ENCODE measurements at places on chromosomes 1 and 21.

- no peak for DNase-seq
These were observed 96.2 kb downstream of the GALNT2 start for GRCh38 chr1:230163205-230163604.

GRCh38 chr1:19484798-19485361, 459 bp downstream of the CAPZB start:
- DNase-seq = no peak

DNA sequence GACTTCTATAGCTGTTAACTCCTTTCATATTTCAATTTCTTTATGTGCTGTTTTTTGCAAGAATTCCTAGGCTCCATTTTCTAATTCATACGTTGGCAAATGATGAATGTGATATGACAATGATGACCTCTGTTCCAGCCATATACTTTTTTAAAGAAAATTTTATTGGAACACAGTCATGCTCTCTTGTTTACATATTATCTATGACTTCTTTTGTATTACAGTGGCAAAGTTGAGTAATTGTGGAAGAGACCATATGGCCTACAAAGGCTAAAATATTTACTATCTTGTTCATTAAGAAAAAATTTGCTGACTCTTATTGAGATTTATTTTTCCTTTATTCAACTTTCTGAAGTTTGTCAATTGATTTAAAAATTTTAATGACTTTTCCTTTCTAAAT, 7.1 kb downstream of the IFI44L start:
- DNase-seq = no peak

- no peak for DNase-seq
These were observed 26.7 kb upstream of the KCNK1 start for GRCh38 chr1:233587196-233587595.

DNA sequence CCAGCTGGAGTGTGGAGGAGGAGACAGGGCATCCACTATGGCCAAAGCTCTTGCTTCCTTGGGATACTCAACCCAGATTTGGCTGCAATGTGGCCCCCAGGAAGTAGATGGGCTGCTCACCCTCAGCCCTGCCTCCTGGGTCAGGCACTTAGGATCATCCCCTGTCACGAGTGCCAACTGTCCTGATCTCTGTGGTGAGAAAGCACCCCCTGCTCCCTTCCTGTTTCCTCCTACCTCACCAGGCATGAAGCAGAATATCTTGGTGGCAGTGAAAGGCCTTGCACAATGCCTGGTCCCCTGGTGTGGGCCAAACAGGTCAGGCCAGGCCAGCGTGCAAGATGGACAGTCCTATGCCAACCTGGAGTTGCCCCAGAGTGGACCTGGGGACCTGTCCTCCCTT, 211.7 kb downstream of the GRIK3 start:
- no peak for DNase-seq

DNA sequence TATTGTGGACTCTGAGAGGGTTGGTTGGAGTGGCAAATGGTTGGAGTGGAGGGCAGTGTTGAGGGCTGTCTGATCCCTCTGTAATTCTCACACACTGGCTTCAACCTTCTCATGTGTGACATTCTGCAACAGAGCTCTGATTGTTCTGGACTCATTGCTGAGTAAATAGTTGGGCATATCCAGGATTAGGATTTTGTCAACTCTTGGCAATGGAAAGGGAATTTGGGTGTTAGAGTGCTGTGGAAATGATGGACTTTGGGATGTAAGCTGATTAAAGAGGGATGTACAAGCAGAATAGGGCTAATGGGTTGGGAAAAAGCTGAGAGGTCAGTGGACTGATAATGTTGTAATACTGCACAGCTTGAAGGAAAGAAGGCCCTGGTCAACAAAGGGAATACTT, 16.5 kb downstream of the TLCD4 start:
- DNase-seq = peak; percentile 87

GRCh38 chr21:27677546-27677945, 710.7 kb upstream of the ADAMTS5 start:
- no peak for DNase-seq

- no peak for DNase-seq
These were observed 136.1 kb upstream of the IRF2BP2 start for GRCh38 chr1:234745844-234746797.

DNA sequence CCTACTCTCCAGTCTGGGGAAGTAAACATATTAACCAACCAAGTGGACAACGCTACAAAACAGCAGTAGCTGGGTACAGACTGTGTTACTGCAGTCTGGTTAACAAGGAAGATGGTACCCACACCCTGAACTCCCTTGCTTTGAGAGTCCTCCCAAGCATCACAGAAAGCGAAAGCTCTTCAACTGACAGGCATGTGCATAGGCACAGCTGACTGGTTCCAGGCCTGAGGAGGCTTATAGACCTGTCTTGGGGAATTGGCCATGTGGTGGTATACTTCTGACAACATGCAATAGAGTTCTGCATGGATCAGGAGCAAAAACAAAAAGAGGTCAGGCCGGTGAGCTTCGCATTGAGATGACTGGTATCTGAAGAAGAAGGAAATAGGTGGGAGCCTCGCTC, 17.4 kb downstream of the LMX1A start:
- DNase-seq = no peak

DNA sequence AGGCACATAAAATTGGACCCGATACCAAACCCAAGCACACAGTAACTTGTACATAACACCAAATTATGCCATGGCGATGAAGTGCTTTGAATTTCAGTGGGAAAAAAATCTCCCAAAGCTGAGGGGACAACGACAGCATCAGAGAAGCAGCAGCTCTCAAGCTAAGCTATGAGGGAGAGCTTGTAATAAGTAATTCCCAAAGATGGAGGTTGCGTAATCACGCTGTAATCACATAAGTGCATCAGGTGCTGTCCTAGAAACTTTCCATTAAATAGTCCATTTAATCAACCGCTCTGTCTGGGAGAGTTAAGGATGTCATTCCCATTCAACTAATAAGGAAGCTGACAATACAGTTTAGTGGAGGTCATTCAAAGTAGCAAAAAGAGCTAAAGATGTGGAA, 37.6 kb upstream of the KRTAP19-8 start:
- DNase-seq = no peak

DNA sequence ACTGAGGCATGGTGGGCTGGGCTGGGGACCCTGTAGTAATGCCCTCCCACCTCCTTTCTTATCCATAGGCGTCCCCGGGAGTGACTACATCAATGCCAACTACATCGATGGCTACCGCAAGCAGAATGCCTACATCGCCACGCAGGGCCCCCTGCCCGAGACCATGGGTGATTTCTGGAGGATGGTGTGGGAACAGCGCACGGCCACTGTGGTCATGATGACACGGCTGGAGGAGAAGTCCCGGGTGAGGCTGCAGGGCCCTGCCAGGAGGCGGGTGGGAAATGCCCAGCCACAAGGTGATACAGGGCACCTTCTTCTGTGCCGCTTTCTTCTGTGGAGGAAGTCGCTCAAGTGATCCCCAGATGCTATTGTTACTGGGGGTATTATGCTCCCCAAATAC, 32.3 kb upstream of the KDM4A start:
- DNase-seq = no peak

DNA sequence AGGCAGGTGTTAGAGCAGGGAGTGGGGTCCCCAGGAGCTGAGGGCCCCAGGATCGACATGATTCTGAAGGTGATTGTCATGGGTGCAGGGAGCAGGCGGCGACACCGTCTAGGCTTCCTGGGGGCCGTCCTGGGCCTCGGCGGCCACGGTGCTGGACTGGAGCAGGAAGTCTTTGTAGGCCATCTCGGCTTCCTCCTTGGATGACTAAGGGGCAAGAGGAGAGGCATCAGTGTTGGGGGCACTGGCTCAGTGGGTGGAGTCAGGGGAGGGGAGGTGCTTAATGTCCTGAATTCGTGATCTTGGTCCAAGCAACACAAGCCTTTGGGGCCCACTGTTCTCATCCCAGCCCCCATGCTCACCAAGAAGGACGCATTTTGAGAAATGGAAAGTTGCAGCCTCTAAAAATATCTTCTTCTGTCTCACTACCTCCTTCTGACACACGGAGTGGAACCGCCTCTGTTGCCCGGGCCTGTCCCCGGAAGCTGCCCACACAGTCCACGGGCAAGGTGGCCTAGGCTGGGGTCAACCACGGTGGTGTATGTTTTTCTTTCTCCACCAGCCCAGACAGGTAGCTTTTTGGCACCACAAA, 8.6 kb upstream of the FCMR start:
- no peak for DNase-seq

GRCh38 chr1:119083479-119083878, 57.0 kb downstream of the WARS2 start:
- DNase-seq = no peak

- DNase-seq = peak; percentile 13
These were observed 273.2 kb downstream of the GRIK3 start for GRCh38 chr1:36761113-36761512.

- DNase-seq = no peak
These were observed 13.5 kb upstream of the PEX10 start for GRCh38 chr1:2425892-2426291.

DNA sequence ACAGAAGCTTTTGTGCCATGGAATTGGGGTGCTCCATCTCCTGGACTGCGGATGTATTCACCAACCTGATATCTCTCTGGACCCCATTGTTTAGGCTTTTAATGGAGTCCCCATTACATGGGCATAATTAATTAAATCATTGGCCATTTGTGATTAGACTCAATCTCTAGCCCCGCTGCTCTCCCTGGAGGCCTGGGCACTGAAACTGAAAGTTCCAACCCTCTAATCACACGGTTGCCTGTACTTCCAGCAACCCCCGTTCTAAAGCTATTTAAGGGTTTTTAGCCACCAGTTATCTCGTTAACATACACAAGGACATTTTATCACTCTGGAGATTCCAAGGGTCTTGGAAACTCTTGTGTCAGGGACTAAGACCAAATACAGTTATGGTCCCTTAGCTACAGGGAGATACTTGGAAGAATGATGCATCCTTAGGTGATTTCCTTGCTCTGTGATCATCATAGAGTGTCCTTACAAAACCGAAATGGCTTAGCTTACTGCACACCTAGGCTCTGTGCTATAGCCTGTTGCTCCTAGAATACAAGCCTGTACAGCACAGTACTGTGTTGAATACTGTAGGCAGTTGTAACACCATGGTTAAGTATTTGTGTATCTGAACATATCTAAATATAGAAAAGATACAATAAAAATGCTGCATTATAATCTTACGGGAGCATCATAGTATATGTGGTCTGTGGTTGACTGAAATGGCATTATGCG, 71.8 kb downstream of the VPS13D start:
- DNase-seq = no peak

GRCh38 chr1:207335695-207336363, 14.4 kb downstream of the CD55 start:
- DNase-seq = no peak

DNA sequence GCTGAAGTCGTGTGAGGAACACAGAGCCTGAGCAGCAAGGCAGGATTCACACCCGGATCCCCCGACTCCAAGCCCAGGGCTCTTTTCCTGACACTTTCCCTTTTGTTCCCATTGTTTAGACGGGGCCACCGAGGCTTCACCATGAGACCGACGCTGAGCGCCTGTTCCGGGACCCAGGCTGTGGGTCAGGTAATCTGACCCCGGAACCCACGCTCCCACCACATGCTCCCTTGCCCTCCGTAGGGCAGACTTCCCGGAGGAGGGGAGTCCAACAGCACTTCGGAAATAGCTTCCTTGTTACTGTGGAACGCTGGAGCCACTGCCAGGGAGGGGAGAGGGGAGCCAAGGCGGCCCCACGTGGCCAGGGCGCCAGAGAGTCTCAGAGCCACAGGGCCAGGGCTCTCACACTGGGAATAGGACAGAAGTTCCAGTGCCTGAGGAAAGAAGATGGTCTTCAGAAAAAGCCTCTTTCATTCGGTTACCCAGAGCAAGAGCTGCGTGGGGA, 18.4 kb downstream of the RUNX3 start:
- DNase-seq = no peak

- DNase-seq = no peak
These were observed 291.2 kb downstream of the PTPRC start for GRCh38 chr1:198929961-198930599.

GRCh38 chr1:215895893-215896292, 328.8 kb downstream of the KCTD3 start:
- no peak for DNase-seq

GRCh38 chr21:39209334-39209688, 26.1 kb upstream of the PSMG1 start:
- DNase-seq = no peak

DNA sequence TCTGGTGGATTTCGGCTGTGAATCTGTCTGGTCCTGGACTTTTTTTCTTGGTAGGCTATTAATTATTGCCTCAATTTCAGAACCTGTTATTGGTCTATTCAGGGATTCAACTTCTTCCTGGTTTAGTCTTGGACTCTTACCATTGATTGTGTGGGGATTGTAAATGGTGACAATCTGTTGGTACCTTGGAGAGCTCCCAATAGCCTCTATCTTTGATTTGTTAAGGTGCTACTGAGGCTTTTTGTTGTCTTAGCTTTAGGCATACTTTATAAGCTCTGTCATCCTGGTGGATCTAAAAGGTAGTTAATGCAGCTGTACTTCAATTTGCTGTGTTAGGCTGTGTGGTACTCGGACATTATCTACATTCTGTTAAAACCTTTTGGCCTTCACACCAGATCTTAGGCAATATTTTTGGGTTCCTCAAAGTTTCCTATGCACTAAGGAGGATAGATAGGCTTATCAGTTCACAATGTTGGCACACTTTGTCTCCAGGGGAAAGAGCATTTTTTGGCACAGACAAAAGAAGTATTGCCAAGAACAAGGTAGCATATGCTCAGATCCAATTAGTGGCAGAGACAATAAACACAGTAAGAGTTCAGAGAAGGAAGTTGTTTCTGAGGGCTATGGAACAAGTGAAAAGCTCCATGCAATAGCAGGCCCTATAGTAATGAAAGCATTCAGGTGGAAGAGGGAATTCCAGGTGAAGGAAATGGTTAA, 230.4 kb downstream of the PDE4B start:
- no peak for DNase-seq

DNA sequence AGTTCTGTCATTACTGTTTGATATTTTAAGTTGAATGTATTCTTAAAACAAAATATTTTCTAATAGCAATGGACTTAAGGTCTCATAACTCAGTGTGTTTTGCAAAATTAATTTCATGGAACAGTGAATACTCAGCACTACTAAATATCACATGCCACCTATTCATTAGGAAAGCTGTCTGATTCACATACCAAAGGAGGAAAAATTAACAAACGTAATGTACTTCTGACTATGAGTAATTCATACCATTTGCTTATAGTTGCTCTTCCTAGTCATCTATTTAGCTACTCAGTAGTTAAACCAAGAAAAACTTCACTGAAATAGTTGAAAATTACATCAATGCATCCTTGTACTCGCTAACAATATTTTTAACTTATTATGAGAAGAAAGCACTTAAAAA, 35.2 kb downstream of the TP53BP2 start:
- DNase-seq = no peak

DNA sequence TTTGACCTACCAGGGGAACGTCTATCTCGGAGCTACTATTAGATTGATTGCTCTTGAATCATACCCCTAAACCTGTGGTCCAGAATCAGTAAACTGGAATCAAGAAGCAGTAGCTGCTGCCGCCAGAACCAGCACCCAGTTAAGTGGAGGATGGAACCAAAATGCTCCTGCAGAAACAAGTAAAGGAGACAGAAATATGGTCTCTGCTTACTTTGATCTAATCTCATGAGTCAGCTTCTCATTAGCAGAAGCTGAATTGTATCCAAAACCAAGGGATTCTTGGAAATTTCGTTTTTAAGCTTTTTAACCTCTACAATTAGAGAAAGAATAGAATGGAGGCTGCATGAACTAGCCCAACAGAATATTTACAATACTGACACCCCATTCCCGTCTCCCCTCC, 42.6 kb upstream of the PIGV start:
- DNase-seq = no peak

- no peak for DNase-seq
These were observed 27.0 kb upstream of the IFNAR2 start for GRCh38 chr21:33202464-33203363.

- no peak for DNase-seq
These were observed 64.7 kb upstream of the NGF start for GRCh38 chr1:115402753-115403184.
